Omental fat pad (tissue), 4 donors: ENCODE measurements at places on chromosomes 1 and 21. TPM values are rescaled to one million over a fixed set of nuclear protein-coding genes. Genes with fewer than 3 reads are reported as not detected.

The DMRTA2 gene
- total RNA-seq = not detected

The MTMR11 gene
- total RNA-seq = 4.8 TPM

The KIF17 gene
- 14.8 TPM for total RNA-seq

The AVPR1B gene
- total RNA-seq = not detected

- DNase-seq = no peak
These were observed 281.2 kb downstream of the RRAGC start for GRCh38 chr1:38578271-38578951.

DNA sequence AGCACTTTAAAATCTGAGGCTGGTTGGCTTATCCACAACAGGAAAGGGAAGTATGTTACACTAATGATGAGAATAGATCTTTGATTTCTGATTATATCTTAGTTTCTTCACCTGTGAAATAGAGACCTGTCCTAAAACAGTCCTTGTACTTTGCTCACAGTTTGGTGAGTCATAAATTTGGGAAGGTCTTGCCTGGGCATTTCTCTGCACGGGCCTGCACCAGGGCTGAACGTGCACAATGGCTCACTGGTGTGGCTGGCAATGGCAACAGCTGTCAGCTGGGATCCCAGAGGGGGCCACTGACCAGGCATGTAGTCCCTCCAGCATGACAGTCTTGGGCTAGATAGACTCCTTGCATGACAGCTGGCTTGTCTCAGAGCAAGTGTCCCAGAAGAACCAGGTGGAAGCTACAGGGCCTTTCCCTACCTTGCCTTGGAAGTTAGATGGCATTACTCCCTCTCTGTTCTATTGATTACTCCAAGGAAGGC lies 367.4 kb downstream of the DISC1 start:
- DNase-seq = no peak

DNA sequence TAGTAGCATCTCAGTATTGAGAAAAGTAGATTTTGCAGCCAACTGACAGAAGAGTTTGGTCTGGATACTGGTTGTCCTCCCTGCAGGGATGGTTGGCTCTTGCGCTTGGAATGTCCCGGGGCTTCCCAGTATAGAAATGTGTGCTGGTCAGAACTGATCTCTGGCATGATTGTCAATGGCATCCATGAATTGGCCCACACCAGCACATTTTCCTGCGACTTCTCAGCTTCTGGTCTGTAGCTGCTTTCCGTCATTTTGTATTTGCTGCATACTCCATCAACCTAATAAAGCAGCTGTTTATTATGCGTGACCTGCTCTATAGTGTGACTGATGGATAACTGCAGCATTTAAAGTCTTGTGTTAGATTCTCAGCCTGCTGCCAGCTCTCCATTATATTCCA lies 203.7 kb downstream of the S1PR1 start:
- no peak for DNase-seq

- no peak for DNase-seq
These were observed 1.8 kb downstream of the SH3GLB1 start for GRCh38 chr1:86706018-86706635.

DNA sequence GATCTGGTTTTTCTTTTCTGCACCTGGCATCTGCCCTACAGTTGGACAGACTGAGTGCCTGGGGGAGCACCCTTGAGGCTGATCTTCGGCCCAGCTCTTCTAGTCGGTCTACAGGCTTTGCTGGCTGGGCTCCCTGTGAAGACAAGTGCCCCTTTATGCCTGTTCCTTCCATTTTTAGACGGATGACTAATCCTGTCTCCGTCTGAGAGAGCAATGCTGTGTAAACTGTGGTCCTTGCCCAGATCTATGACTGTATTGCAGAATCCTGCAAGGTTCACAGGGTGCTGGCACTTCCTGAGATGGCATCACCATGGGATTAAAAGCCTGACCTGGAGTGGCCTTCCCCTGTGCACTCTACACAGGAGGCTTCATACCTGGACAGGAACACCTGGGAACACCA lies 47.6 kb upstream of the SAMD13 start:
- DNase-seq = no peak
